ENCODE measurements at places on chromosomes 3 and 15.

GRCh38 chr3:161104561-161105551 is at the start of gene B3GALNT1:
Gene B3GALNT1 (minus strand): TSS chr3:161105349. CDS start chr3:161086754, 18,595 bp downstream.
- DNase-seq = peak; percentile 68

GRCh38 chr3:183490211-183490601 is 61.8 kb upstream of the MCF2L2 start:
- DNase-seq = no peak

DNA sequence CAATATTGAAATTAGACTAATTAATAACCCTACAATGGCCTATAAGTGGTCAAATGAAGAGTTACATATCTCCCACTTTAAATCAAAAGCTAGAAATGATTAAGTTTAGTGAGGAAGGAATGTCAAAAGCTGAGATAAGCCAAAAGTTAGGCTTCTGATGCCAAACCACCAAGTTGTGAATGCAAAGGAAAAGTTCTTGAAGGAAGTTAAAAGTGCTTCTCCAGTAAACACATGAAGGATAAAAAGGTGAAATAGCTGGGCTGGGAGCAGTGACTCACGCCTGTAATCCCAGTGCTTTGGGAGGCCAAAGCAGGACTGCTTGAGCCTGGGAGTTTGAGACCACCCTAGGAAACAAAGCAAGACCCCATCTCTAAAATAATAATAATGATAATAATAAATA is 46.9 kb upstream of the DCUN1D1 start:
- DNase-seq = no peak

GRCh38 chr3:15665510-15666150 is 64.1 kb downstream of the BTD start:
- no peak for DNase-seq

DNA sequence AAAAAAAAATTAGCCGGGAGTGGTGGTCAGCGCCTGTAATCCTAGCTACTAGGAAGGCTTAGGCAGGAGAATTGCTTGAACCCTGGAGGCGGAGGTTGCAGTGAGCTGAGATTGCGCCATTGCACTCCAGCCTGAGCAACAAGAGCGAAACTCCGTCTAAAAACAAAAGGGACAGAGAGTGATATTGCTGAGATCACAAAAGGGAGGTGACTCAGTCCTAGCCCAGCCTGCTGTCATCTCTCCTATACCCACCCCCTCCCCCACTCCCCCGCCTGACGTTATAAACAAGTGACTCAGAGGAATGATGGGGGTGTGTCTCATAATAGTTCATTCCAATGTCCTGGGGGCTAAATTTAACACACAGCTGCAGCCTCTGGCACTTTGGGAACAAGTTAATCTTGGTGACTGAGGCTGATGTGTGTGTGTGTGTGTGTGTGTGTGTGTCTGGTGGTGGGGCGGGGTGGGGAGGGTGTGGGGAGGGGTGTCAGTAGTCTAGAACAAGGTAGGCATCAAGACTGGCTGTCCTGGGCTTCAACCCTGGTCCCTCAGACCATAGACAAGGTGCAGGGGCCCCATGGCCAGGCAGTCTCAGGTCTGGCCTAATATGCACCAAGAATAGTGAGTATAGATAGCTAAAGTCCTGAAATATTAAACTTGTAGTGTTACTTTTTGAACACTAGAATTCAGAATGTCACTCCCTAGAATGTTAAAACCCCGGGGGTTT is 1.3 kb upstream of the KLHL40 start:
- peak; percentile 31 for DNase-seq

DNA sequence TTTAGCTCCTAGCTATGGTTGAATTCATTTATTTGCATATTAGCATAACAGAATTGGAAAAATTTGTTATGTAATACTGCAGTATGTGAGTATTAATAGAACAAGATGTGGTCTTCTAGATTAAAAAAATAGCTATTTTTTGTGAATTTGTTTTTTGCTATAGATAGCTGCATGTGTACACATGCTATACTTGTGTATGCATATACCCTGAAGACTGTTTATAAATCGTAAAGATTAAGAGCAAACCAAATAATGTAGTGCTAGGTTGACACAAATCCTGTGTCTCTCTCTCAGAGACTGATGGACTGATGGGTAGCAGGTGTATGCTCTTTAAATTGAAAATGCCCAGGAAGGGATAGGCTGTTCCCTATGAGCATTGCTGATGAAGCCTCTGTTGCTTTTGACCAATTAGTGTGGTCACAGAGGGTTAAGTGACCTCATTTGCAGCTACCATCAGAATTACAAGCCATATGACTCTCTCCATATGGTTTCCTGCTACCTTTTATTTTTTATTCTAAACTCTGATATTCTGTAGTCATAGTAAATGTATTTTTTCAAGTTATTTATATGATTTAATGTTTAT is 9.0 kb downstream of the PLCL2 start:
- DNase-seq = no peak

DNA sequence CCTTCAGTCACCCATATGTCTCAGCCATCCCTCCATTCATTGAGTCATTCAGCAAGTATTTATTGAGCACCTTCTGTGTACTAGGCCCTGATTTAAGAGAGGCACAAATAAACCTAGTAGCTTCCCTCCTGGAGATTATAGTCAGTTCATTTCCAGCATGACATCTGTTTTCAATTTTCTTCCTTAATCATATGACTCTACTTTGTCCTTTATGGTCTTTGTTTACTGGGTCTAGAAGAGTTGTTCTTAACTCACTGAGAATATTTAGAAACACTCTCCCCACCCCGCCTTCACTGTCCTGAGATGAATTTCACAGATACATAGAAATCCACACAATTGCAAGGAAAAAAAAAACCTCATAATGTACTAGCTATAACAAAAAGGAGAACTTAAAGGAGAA is 44.8 kb upstream of the ADAMTS9 start:
- no peak for DNase-seq

DNA sequence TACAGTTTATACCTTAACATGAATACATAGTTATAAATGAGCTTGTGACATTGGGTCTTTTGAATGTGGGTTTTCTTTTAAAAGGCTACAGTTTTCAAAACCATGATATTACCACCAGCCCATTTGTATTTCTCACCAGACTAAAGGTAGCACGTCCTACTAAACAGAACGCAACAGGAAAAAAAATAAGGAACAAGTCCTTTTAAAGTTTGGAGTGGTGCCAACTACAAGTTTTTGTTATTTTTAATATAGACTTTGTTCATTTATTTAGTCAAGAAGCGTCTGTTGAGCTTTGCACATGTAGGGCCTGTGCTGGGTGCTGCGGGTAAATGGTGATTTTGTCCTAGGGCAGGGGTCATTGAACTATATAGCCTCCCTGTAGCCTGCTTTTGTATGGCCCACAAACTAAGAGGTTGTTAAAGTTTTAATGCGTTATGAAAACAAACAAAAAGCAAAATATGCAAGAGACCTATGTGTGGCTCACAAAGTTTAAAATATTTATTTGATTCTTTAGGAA is 164.4 kb downstream of the GHSR start:
- DNase-seq = no peak

- DNase-seq = no peak
Measured at GRCh38 chr3:138846262-138846791, 11.6 kb upstream of the PIK3CB start.

- no peak for DNase-seq
Measured at GRCh38 chr15:40471808-40472150, 995 bp downstream of the CHST14 start.

GRCh38 chr3:146493761-146494160 is 24.4 kb upstream of the PLSCR2 start:
- DNase-seq = no peak

DNA sequence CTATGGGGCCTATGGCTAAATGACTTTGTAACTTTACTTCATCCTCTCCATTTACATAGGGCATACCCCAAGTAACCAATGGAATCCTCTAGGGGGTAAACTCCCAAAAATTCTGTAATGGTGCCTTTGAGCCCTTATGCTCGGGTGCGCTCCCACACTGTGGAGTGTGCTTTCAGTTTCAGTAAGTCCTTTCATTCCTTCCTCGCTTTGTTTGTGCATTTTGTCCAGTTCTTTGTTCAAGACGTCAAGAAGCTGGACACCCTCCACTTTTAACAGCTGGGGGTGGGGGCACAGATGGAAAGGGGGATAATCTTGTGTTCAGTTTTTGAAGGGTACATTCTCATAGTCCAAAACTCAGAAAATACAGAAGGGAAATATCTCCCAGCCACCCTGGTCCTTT is 84.4 kb upstream of the C2CD4B start:
- no peak for DNase-seq

DNA sequence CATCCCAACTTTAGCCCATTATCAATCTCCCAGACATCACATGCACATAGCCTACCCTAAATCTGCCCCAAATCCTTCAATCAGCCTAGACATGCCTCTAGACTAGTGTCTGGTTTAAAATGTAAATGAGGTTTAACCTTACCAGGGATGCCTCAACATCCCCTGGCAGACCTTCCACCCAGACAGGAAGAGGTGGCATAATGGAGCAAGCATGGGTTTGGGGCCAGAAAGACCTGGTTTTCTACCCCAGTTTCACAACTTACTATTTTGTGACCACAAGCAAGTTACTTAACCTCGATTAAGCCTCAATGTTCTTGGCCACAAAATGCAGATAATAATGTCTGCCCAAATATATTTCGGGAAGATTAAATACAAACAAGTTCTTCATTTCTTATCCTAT is 28.3 kb upstream of the THBS1 start:
- DNase-seq = no peak

DNA sequence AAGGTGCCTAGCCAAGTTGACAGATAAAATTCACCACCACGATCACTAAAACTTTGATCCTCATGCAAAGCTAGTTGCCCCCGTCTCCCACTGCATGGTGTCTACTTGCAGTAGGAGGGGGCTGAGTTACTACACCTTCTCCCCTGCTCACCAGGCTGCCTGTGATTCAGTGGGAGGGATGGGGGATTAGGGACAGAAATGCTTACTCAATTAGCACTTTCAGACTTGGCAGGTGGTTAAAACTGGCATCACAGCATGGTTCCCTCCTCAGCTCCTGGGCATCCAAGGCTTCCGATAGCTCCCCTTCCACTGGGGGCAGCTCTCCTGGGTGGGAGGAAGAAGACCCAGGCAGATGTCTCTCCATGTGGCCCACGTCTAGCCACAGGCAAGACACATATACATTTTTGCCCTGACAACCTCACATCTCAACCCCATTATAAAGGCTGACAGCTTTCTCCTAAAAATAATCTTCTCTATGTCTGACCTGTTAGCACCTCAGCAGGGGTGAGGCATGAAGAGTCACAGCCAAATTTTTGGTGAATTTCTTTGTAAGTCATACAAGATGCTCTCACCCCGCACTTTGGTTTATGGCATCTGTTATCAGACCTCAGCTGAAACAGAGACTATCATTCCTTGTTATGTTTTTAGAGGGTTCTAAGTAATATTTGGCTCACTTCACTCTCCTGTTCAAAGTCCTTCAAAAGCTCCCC is 369.0 kb downstream of the SV2B start:
- no peak for DNase-seq

Data from ovary (tissue), 10 donors.